EL (cell line): ENCODE measurements at places on chromosomes 7 and 10.

- peak; percentile 2 for DNase-seq
These were observed 183.0 kb downstream of the RAPGEF5 start for GRCh38 chr7:22173685-22174573.

GRCh38 chr7:7709291-7709690 lies 9.1 kb downstream of the RPA3 start:
- DNase-seq, result no peak

DNA sequence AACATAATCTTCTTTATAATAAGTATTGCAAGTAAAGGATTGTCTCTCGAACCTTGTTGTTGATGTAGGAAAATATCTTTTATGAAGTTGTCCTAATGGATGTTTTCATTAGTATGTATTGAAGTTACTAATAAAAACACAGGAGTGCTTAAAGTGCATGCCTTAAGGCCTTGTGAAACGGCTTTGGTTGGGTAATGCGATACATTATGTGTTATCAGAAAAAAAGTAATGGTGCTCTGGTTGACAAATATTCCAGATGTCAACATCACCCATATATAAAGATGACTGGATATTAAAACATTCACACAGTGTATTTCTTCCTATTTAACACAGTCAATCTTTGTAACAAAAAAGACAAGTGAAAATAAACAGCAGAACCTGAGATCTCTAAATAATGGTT lies 310.7 kb downstream of the PRKG1 start:
- no peak for DNase-seq

DNA sequence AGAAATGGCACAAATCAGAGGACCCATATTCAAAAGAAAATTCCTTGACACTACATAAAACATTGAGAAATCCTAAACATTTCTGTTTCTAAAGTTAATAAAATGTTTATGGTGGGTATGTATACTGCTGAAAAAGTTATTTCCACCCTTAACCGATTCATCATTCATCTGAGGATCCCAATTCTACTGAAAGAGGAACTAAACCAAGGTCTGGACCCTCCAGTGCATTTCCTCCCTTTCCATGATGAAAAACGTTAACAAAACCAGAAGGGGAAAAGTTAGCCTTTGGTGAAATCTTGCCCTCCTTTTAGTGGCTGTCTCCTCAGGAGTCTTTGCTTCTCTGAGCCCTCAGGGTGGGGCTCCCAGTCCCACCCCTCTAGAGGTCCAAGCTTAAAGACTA lies 144.5 kb upstream of the ASAH2 start:
- DNase-seq, result no peak

GRCh38 chr7:44911911-44912310 lies 26.6 kb upstream of the PURB start:
- no peak for DNase-seq
